ENCODE measurements at places on chromosomes 7 and 10.

DNA sequence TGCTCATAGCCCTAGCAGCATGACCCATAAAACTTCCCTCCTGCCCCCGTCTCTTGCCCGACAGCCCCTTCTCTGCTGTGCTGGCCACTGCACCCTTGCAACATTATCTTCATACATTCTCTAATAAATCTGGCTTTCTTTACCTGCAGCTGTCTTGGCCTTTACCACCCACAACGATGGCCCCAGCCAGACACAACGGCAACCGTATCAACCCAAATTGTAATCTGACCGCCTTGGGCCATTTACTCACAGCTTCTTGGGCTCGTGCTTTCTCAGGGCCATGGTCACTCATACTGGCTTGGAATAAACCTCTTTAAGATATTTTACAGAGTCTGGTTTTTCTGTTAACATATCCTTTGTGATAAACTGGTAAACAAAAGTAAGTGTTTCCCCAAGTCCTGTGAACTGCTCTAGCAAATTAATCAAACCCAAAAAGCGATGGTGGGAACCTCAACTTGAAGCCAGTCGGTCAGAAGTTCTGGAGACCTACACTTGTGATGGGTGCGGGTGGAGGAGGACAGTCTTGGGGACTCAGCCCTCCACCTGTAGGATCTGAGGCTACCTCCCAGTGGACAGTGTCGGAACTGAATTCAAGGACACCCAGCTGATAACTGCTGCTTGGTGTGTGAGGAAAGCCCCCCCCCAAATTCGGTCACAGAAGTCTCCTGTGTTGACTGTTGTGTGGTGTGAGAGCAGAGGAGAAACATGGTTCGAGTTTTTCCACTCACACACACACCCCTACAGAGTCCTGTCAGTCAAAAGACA lies 87.6 kb upstream of the ATP6V0A4 start:
- no peak for DNase-seq

- no peak for DNase-seq
Measured at GRCh38 chr7:69374044-69374425, 224.2 kb upstream of the AUTS2 start.

GRCh38 chr10:7412237-7412927 lies 1.5 kb upstream of the SFMBT2 start:
- no peak for DNase-seq

DNA sequence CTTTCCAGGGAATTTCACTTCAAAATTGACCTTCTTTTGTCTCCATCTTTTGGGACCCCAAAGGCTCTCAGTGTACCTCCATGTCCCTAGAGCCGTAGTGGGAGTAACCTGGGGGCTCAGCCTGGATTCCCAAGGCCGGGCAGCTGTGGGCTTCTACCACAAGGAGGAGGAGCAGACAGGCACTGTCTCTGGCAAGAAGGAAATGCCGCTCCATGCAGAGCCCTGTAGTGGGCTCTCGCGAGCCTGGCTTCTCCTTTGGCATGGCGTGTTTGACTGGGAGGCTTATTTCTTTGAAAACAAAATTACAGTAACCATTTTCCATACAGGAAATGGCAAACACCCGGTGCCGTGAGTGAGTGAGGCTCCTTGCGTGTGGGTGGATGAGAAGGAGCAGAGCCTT lies 76.8 kb upstream of the FAM180A start:
- DNase-seq: no peak

DNA sequence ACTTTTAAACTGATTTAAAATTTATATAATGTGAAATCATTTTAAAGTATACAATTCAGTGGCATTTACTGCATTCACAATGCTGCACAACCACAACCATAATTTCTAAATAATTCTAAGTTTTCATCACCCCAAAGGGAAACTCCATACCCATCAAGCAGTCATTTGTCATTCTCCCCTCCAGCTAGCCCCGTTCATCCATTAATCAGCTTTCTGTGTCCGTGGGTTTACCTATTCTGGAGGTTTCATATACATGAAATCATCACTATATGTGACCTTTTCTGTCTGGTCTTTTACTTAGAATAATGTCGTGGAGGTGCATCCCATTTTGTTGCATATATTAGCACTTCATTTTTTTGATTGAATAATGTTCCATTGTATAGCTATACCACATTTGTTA lies 214.1 kb downstream of the ADK start:
- no peak for DNase-seq

DNA sequence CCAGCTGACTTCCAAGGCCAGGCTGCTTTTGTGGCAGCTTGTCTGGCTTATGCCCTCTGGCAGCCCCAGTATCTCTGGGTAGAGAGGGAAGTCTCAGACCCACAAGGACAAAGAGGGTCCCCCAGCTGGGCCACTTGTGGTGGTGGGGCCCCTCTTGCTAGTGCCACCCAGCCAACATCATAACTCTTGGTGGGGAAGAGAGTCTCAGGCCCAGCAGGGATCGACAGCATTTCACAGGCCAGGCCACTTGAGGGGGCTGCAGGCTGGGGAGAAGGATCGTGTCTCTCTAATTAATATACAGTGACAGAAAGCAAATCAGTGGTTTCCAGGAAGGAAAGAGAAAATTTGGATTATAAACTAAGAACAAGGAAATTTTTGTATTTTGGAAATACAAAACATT lies 76.0 kb downstream of the TYW1B start:
- no peak for DNase-seq

DNA sequence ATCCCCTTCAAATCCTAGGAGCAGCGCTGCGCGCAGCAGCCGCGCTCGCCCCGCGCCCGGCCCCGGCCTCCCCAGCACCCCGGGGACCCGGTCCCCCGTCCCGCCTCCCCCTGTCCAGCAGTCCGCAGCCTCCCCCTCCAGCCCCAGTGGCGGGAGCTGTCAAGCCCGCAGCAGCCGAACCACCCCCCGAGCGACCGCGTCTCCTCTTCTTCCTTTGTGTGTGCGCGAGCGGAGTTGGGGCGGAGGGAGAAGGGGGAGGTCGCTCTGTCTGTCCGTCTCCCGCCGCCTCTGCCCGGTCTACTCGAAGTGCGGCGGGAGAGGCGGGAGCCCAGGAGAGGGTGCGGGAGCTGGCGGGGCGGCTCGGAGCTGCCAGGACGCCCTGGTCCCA lies 375 bp upstream of the CHN2 start:
- DNase-seq: no peak

GRCh38 chr10:5940807-5941218 lies 36.5 kb downstream of the IL15RA start:
- DNase-seq: no peak

All from pulmonary artery endothelial cell (primary cell).